ENCODE measurements at places on chromosomes 2 and 18.

DNA sequence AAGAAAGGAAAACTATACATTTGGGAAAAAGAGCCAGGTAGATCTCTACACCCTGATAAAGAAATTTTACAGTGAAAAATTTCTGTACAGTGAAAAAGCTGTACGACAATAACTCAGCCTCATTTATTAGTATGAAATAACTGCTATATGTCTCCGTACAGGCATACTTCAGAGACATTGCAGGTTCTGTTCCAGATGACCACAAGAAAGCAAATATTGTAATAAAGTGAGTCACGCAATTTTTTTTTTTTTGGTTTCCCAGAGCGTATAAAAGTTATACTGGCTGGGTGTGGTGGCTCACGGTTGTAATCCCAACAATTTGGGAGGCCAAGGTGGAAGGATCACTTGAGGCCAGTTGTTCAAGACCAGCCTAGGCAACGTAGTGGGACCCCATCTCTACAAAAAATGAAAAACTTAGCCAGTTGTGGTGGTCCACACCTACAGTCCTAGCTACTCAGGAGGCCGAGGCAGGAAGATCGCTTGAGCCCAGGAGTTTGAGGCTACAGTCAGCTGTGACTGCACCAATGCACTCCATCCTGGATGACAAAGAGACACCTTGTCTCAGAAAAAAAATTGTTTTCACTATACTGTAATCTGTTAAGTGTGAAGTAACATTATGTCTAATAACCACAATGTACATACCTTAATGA is 28.2 kb upstream of the AMMECR1L start:
- no peak for DNase-seq

- DNase-seq = peak; percentile 2
Observed at GRCh38 chr2:109613081-109613921, 465 bp downstream of the SEPTIN10 start.

DNA sequence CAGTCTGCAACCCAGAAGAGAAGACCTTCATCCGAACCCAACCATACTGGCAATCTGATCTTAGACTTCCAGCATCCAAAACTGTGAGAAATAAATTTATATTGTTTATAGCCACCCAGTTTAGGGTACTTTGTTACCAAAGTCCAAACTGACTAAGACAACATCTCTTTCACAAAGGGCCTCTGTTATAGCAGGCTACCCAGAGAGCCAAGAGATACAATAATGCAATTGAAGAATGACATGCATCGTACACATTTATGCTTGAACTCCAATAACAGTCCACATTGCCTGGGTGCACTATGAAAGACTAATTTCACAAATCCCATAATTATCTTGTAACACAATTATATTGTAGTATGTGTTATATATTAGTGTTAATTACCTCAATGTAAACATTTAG is 39.1 kb upstream of the ANKRD44 start:
- no peak for DNase-seq

DNA sequence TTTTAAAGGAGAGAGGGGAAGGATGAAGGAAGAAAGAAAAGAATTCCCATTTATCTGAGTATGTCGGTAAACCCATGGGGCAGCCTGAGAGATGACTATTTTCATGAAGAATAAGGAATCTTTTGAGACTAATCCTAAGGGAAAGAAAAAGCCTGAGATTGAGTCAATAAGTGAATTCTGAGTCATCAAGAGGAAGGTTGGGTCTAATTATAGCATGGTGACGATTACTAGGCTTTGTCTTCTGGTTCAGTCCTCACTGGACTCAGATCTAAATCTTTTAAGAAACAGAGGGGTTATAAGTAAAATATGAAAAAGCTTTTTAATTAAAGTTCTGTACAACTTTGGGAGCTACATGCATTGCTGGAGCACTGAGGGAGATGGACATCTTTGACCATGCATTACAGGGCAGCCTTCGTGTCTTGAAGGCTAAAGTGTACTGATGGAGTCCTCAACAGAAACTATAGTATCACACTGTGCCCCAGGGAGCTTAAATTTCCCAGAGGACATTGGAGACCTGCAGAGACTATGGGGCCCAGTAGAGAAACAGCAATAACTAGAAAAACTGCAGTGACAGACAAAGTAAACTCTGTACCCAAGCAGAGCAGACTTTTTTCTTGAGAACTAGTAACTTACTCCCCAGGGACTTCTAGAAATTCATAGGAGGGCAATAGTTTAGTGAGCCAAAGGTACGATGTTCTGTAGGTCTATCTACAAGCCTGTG is 260.9 kb downstream of the RAD51AP2 start:
- DNase-seq = no peak

- DNase-seq = no peak
Observed at GRCh38 chr2:157438863-157439823, 4.7 kb downstream of the CYTIP start.
